A549 treated with AZD2906 at 1 μM for 4 hours (cell line): ENCODE measurements at places on chromosomes 7 and 10. TPM values are rescaled to one million over a fixed set of nuclear protein-coding genes. Genes with fewer than 3 reads are reported as not detected.

The LRRC4 gene
- total RNA-seq, result not detected in 5 replicates

The ABI1 gene
- 47.9 to 54.6 TPM (median 50.7 TPM) in 5 replicates for total RNA-seq

The SLF2 gene
- 8.2 to 9.1 TPM (median 8.9 TPM) in 5 replicates for total RNA-seq

The ZPBP gene
- total RNA-seq, result not detected in 5 replicates

The MARCHF5 gene
- total RNA-seq, result 32.4 to 35.3 TPM (median 34.6 TPM) in 5 replicates

The FRA10AC1 gene
- total RNA-seq, result 4.5 to 5.5 TPM (median 5.2 TPM) in 5 replicates

The MMS19 gene
- 43.0 to 50.3 TPM (median 47.0 TPM) in 5 replicates for total RNA-seq

The PNLIPRP1 gene
- not detected in 5 replicates for total RNA-seq

The ABCB1 gene
- 0.08 to 0.22 TPM (median 0.15 TPM) in 4 of 5 replicates, not detected in the other for total RNA-seq

The PON1 gene
- total RNA-seq, result 0.52 to 1.6 TPM (median 0.97 TPM) in 5 replicates

The UBE3C gene
- total RNA-seq, result 58.8 to 69.4 TPM (median 62.4 TPM) in 5 replicates

The ARPC1A gene
- total RNA-seq, result 118 to 133 TPM (median 125 TPM) in 5 replicates

The ST8SIA6 gene
- 0.03 to 0.14 TPM (median 0.06 TPM) in 4 of 5 replicates, not detected in the other for total RNA-seq

The C10orf105 gene
- not detected in 5 replicates for total RNA-seq

The SEMA3C gene
- total RNA-seq, result 46.8 to 78.3 TPM (median 66.1 TPM) in 5 replicates

The TUBB8 gene
- 0.05 to 0.12 TPM (median 0.07 TPM) in 3 of 5 replicates, not detected in the others for total RNA-seq

The HILPDA gene
- total RNA-seq, result 20.8 to 25.2 TPM (median 23.0 TPM) in 5 replicates

The PKD2L1 gene
- 0.06 to 0.33 TPM (median 0.16 TPM) in 4 of 5 replicates, not detected in the other for total RNA-seq

The PLAU gene
- 105 to 142 TPM (median 116 TPM) in 5 replicates for total RNA-seq

The OR9A2 gene
- not detected in 5 replicates for total RNA-seq

The NEBL gene
- 7.9 to 13.0 TPM (median 10.6 TPM) in 5 replicates for total RNA-seq

The HIPK2 gene
- 27.1 to 41.0 TPM (median 35.6 TPM) in 5 replicates for total RNA-seq

The TAS2R39 gene
- not detected in 5 replicates for total RNA-seq

The STK17A gene
- 21.1 to 22.7 TPM (median 22.0 TPM) in 5 replicates for total RNA-seq

The SLC13A1 gene
- total RNA-seq, result not detected in 5 replicates

The CAV1 gene
- 550 to 708 TPM (median 658 TPM) in 5 replicates for total RNA-seq

The FAM25C gene
- 1.0 to 3.0 TPM in 2 of 5 replicates, not detected in the others for total RNA-seq

The FAM24B gene
- 10.3 to 12.6 TPM (median 11.9 TPM) in 5 replicates for total RNA-seq

The GPR85 gene
- not detected in 5 replicates for total RNA-seq

The HMX2 gene
- 0.07 to 0.17 TPM (median 0.08 TPM) in 3 of 5 replicates, not detected in the others for total RNA-seq

The GPR141 gene
- total RNA-seq, result 0.10 TPM in 1 of 5 replicates, not detected in the others

The GNAT3 gene
- not detected in 5 replicates for total RNA-seq

The CHAT gene
- total RNA-seq, result not detected in 5 replicates

The PAX4 gene
- total RNA-seq, result not detected in 5 replicates

The CPEB3 gene
- 0.30 to 0.46 TPM (median 0.42 TPM) in 5 replicates for total RNA-seq

The VIPR2 gene
- 0.02 to 0.06 TPM (median 0.02 TPM) in 5 replicates for total RNA-seq

The SEMA3D gene
- 0.05 to 0.07 TPM (median 0.05 TPM) in 4 of 5 replicates, not detected in the other for total RNA-seq

The SEPHS1 gene
- total RNA-seq, result 56.9 to 79.8 TPM (median 63.2 TPM) in 5 replicates

The TRPV5 gene
- total RNA-seq, result not detected in 5 replicates

The TEX47 gene
- not detected in 5 replicates for total RNA-seq

The ITPRID1 gene
- not detected in 5 replicates for total RNA-seq

The FZD8 gene
- total RNA-seq, result 3.2 to 5.4 TPM (median 4.6 TPM) in 5 replicates
